SK-N-DZ (cell line): ENCODE measurements at places on chromosomes 3 and 15.

DNA sequence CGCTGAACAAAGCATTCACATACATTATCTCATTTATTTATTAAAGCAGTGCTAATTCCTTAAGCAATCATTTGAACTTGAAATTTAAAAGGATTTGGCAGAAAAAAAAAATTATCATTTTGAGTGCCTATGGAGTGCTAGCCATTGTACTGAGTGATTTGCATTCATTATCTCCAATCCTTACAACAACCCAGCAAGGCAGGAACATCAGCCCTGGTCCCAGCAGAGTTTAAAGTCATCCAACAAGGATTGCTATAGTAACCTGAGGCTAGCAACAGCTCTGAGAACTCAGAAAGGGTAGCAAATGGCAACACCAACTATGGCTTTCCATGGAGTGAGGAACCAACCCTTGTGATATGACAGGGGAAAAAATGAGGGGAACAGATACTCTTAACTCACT lies 237.6 kb upstream of the SETMAR start:
- DNase-seq = no peak

- DNase-seq = no peak
Observed at GRCh38 chr3:13407475-13407874, 12.6 kb downstream of the NUP210 start.

GRCh38 chr15:40992825-40993224 lies 39.6 kb downstream of the CHAC1 start:
- DNase-seq = no peak

GRCh38 chr3:155908086-155908485 lies 37.6 kb downstream of the GMPS start:
- DNase-seq = no peak

- no peak for DNase-seq
Observed at GRCh38 chr3:104521606-104522336, 844.9 kb upstream of the ALCAM start.

- no peak for DNase-seq
Observed at GRCh38 chr15:39451121-39451688, 129.7 kb upstream of the THBS1 start.

- no peak for DNase-seq
Observed at GRCh38 chr3:12139111-12139511, 19.6 kb downstream of the TIMP4 start.

- no peak for DNase-seq
Observed at GRCh38 chr15:88658972-88659931, 20.4 kb downstream of the ISG20 start.

GRCh38 chr3:99708207-99708745 lies 69.9 kb downstream of the COL8A1 start:
- no peak for DNase-seq

GRCh38 chr3:185824051-185825005 lies 514 bp downstream of the IGF2BP2 start:
- DNase-seq = peak; percentile 29

GRCh38 chr3:112315791-112316190 lies 17.2 kb upstream of the CD200 start:
- no peak for DNase-seq

GRCh38 chr3:61571516-61572336 lies 10.4 kb downstream of the PTPRG start:
- DNase-seq = no peak

DNA sequence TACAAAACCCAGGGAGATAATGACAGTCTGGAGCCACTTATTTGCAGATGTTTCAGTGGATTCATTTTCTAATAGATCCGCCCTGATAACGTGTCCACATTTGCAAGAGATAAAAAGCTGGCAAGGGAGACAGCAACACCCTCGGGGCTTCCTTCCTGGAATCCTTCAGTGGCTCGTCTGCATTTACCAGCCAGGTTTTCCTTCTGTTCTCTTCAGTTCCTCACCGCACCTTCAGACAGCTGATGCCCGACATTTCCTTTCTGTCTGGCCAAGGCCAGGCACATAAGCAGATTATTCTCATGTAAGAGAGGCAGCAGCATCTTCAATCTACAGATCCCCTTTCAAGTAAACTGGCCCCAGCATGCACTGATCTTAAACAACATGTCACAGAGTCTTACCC lies 56.2 kb upstream of the SPATA12 start:
- no peak for DNase-seq

DNA sequence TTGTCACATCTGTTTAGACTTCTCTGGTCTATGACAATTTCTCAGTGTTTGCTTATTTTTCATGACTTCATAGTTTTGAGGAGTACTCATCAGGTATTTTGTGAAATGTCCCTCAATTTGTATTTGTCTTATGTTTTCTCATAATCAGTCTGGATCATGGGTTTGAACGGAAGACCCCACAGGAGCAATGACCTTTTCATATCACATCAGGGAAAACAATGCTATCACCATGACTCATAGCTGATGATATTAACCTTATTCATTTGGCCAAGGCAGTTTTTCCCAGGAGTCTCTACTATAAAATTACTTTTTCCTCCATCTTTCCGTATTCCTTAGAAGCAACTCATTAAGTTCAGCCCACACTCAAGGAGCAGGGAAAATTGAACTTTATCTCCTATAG lies 32.7 kb downstream of the AADACL2 start:
- no peak for DNase-seq

GRCh38 chr15:40421246-40422157 lies 15.9 kb downstream of the IVD start:
- DNase-seq = peak; percentile 72

DNA sequence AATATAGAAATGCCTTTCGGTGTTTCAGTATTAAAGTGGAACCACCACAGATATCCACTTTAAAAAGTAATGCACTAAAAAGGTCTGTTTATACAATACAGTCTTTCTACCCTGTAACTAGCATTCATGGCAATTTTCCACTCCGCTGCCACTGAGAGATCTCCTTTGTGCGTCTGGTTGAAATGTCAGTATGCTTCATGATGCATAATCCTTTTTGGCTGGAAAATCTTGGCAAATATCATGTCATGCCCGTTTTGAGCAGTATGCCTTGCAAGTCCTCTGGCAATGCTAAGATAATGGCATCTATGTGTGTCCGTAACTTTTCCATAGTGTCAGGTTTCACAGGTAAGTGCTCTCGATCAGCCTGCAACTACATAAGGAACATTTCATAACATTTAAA lies 30.8 kb upstream of the ARF4 start:
- DNase-seq = no peak

DNA sequence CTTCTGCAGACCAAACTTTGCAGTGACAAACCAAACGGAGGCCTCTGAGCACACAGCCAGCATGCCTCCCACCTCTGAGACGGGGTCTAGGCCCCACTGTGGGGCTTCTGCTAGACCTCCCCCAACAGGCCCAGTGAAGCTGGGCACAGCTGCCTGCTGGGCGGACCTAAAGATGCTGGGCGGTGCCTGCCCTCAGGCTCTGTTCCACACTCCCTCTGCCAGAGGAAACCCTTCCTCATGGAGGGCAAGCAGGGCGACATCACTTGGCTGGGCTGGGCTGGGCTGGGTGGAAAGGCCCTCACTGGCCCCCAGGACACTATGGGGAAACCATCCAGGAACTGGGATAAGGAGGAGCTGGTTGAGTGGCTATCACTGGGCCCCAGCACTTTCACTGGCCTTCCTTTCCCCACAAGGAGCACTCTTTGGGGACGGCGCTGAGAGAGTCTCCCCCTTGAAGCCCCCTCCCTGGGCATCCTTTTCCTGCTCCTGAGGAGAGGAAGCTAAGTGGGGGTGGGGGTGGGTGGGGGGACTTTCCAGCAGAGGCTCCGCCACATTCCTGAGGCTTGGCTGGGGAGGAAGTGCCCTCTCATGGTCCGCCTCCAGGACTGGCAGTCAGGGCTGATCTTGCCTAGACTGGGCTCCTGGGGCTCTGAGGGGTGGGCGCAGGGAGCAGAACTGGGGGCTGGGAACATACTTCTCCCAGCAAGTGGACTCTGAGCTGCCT lies 98.1 kb upstream of the HACD2 start:
- DNase-seq = no peak

DNA sequence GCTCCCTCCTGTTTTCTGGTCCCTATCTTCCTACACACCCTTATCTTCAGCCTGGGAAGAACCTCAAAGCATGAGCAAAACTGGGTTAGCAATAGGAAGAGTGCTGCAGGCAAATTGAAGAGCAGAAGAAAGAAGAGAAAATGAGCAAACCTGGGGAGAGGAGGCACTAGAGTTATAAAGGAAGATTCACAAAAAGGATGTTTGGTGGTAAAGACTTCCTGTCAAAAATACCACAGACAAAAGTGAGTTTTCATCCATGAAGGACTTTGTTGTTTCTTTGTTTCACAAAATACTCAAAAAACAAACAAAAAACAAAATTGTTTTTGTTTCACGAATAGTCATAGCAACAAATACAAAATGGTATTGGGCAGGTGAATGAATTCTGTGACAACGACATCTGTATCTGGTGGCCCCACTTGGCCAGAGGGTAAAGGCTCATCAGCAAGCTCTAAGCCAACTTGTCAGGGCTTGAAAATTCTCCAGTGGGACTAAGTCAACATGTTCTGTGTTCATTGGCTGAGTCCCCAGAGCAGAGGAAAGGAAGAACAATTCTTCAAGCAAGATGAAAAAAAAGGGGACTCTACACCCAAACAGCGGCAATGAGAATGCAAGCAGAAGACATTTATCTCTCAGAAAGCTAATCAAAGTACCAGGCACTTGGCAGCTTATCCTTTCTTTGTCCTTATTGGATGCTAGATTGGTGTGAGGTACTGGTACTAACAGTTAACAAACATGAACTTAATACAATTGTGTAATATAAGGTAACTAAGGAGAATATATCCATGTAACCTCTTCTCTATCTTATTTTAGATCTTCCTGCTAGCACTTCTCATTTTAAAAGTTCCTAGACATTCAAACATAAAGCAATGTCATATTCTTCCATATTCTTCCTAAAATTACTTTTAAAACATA lies 9.7 kb downstream of the ATP8B4 start:
- DNase-seq = no peak

DNA sequence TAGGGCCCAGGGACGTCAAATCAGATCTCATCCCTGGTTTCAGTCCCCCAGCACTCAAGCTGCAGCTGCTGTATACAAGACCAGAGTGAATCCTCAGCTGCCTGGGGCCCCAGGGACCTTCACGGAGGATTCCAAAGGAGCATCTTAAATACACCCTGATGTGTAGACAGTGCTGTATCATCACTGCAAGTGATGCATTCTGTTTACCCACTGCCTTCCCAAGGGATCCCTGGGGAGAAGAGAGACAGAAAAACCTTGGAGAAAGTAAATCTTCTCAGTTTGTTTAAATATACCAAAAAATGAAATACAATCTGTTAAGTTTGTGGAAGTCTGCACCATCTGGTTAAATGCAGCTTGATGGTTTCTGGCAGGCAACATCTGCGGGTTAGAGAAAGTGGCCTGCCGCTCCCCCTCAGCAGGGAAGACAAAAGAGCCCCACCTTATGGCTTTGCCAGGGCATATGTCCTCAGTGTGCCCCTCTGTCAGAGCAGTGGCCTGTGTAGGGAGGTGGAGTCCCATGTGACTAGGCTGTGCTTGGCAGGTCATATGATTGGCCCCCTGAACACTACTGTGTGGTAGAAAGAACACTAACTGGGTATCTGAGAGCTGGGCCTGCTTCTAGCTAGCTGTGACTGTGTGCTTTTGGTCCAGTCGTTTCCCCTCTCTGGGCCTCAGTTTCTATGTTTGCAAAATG lies 222.2 kb upstream of the TRIM42 start:
- no peak for DNase-seq

DNA sequence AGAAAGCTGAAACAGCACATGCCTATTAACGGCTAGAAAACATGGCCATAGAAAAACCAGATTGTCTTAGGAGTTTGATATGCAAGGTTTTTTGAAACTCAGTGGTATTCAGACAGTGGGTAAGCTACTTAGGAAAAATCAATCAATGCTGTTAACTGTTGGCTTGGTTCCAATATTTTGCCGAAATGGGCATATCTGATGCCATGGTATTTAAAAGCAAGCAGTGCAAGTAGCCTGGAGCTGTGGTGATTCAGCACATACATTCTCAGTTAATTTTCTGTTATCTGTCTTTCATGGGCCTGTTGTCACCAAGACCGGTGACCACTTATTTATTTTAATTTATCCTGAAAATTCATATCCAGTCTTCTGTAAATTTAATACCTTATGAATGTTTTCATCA lies 17.3 kb upstream of the SUCNR1 start:
- no peak for DNase-seq

- DNase-seq = no peak
Observed at GRCh38 chr15:89458440-89458839, 37.9 kb downstream of the RHCG start.

GRCh38 chr3:152284906-152285305 lies 16.2 kb downstream of the MBNL1 start:
- DNase-seq = no peak
